Hematopoietic multipotent progenitor cell treated with erythropoietin and hydrocortisone succinate and interleukin-3 and kit ligand, for 4 days (in vitro differentiated cells): ENCODE measurements at places on chromosomes 6 and 20.
A peak's percentile ranks its signal among the peaks of the same experiment; 100 is the strongest.

DNA sequence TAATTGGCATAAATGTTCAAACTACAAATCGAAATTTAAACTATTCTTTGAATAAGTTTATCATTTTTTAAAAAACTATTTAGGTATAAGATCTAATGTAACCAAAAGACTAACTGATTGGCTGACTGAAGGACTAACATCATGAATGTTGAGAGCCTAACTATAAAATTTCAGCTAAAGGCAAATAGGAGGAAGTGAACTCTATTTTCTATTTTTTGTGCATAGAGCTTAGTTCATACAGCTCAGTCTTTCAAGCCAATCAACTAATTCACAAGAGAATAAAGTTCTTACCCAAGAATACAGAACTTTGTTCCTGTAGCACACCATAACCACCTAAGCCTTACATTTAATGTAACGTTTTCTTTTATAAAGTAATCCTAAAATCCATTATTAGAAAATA, 46.3 kb upstream of the STXBP5 start:
- DNase-seq: peak; percentile 32

GRCh38 chr20:49779972-49780371, 32.7 kb upstream of the SLC9A8 start:
- no peak for DNase-seq

GRCh38 chr20:53195876-53196610, 223.9 kb downstream of the TSHZ2 start:
- no peak for DNase-seq

DNA sequence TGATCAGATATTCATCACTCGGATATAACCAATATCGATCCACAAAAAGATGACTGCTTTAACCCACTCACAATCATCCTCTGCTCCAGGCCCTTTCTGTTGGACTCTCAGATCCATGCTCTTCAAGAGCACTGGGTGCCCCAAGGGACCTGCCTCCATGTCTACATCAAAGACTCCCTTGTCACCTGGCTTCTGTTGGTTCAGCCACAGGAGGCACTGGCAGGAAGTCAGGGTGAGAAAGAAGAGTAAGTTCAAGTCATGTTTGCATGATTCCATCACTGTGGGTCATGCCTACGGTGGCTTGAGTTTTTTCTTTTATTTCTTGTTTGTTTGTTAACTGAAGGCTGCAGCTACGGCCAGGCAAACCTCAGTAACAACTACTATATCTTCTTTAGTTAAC, 243.3 kb downstream of the ADGRG6 start:
- no peak for DNase-seq

GRCh38 chr6:53727748-53728147, 62.2 kb upstream of the KLHL31 start:
- DNase-seq: no peak

DNA sequence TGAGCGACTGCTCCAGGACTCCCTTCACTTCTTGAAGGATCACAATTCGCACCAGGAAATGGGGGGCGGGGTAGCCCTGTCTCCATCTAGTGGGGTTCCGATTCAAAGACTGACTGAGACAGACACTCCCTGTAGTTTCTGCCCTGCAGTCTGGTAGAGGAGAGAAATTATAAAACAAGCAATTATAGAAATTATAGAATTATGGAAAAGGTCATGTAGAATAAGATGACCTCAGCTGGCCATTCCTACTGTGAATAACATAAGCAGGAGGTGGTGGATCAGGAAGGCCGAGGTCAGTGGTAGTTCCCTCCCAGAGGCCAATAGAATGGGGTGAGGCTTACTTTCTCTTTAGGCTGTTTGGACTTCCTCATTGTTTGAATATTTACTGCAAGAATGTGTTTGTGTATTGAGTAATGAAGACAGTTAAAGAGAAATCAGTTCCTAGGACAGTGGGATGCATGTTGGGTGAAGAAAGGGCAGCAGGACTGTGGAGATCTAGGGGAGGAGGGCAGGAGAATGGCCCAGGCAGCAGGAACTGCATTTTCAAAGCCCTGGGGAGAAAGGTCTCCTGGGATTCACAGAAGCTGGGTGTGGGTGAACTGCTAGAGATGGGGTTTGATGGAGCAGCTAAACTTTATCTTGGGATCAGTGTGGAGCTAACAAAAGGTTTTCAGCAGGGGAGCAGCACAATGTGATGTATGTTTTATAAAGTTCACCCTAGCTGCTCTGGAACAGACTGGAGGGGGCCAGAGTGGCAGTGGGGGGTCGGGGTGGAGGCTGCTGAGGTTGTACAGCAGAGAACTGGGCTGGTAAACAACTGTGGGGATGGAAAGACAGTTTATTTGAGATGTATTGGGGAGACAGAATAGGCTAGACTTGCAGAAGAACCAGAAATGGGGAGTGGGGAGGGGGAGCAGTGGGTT, 2.1 kb downstream of the ZNF341 start:
- DNase-seq: peak; percentile 71

DNA sequence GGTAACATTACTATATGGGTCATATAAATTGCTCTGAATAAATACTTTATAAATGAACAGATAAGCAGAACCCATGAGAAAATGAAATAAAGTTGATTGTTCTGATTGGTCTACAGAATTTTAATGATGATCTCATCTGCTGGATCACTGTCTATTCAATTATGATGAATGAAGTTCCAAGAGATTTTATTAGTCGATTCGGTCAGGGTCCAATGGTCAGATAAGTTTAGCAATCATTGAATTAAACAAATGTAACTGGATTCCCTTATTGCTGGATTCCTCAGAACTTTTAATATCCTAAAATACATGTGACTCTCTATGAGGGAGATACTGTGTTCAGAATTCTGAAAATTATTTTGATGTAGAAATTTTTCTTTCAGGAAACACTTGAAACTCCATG, 715.2 kb downstream of the EPM2A start:
- no peak for DNase-seq

DNA sequence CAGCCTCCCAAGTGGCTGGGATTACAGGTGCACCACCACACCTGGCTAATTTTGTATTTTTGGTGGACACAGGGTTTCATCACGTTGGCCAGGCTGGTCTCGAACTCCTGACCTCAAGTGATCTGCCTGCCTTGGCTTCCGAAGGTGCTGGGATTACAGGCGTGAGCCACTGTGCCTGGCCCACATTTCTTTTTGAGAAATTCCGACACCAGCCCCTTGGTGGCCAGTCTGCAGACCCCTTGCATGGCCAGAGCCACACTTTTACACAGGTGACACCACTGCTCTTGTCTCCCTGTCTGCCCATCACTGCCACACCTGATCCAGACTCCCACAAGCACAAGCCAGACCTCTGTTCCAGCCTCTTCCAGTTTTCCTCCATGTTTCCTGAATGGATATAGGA, 33.0 kb downstream of the SRSF3 start:
- DNase-seq: no peak

GRCh38 chr6:79630883-79631692, at the start of gene SH3BGRL2:
SH3BGRL2 (plus strand) TSS chr6:79631329; CDS start chr6:79631462, 133 bp downstream.
- peak; percentile 92 for DNase-seq

GRCh38 chr20:61371501-61372136, 119.6 kb downstream of the CDH4 start:
- DNase-seq: no peak

DNA sequence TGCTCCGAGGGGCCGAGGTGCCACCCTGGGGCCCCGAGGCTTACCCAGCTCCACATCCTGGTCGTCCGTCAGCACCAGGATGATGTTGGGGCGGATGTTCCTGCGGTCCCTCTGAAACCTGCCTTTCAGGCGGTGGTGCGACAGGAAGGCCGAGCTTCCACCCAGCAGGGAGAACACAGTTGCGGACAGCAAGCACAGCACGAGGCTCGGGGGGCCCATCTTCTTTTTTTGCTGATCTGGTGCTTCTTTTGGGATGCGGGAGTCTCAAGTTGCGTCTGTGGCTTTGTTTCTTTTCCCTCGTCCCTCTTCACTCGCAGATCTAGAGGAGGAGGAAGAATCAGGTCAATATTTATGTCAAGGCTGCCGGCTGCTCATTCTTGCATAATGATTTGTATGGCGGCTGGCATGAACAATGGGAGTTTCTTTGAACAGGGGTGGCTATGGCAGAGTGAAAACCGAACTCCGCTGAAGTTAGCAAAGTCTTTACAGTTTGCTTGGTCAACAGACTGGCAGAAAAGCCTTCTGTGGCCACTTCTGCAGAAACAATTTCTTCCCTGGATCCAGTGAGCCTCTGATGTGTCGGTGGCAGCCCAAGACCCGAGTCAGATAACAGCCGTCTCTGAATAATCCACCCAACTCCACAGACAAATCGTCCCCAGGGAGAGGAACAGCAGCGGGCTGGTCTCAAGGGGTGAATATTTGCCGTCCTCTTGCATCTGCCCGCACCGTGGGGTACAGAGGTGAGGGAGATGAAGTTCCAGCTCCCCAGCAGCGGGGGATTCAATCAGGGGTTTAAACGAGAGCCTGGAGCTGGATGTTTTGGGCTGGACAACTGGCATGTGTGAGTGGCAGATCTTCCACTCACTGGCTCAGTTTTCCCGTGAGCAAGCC, 27.9 kb downstream of the SULF2 start:
- DNase-seq: no peak

DNA sequence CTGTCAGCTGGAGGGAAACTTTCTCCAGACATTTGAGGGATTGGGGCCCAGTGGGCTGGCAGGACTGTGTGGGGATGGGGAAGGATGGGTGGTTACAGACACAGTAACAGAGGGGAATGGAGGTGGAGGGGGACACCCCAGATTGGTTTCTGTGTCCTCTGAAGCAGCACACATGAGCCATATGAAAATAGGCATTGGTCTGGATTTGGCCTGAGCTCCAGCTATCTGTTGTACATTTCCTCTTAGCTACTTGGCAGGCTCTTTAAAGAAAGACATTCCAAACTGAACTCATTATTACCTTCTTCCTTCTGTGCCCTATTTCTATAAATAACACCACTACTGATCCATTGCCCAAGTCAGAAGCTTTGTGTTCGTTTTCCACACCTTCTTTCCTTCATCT, 72.0 kb upstream of the PRL start:
- DNase-seq: no peak

GRCh38 chr20:25039697-25040437, 18.1 kb downstream of the ACSS1 start:
- no peak for DNase-seq

- no peak for DNase-seq
These were observed 61.6 kb downstream of the MYH7B start for GRCh38 chr20:35017099-35017835.
